Central memory CD4-positive, alpha-beta T cell (primary cell): ENCODE measurements at places on chromosomes 5 and 9.

GRCh38 chr5:134512661-134512999, 12.8 kb upstream of the JADE2 start:
- DNase-seq, result no peak

DNA sequence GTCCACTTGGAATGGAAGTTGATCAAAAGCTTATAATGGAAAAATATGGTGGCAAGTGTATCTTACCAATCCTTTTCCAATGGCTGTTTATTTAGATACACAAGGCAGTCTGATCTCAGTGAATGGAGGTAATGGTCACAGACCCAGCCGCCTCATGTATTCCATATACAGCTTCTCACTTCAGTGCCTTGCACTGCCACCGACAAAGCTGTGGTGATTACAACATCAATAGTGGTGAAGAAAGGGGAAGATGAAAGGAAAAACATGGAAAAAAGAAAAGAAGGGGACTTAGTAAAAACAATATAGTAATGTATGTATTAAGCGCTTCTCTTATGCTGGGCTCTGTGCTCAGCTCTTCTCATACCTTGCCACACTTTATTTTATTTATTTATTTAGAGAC, 297.3 kb upstream of the RASA1 start:
- no peak for DNase-seq

DNA sequence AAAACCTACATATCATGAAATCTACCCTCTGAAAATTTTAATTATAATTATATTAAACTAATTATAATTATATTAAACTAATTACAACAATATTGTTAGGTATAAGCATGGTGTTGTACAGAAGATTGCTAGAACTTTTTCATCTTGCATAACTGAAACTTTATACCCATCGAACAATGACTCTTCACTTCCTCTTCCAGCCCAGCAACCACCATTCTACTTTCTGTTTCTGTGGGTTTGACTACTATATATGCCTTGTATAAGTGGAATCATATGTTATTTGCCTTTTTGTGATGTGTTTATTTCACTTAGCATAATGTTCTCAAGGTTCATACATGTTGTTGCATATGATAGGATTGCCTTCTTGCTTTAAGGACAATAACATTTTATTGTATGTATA, 274.2 kb upstream of the CCNH start:
- no peak for DNase-seq

- no peak for DNase-seq
Measured at GRCh38 chr5:127810017-127810416, 106.8 kb downstream of the CCDC192 start.

DNA sequence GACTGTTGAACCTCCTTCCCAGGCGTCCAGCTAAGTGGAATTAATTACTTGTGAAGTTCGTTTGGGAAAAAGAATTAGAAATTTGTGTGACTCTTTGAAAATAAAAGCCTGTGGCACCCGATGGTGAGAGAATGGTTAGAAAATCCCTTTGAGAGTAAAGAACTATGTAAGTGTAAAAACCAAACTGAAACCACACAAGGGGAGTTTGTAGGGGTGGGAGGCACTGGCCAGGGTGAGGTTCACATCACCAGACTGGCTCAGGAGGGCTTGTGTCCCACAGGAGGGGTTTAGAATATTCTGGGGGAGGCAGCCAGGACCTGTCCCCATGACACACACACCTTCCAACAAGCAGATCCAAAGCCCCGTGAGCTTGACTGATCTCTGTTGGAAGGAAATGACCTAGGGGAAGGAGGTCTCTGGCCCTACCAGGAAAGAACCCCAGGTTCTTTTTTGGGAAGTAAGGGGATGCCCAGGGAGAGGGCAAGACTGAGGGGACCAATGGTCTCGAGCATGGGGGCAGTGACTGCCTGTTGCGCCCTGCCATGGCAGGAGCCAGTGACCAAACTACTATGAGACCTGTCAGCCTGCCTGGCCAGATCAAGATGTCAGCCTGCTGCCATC, 4.3 kb downstream of the SPATA24 start:
- no peak for DNase-seq
